ENCODE measurements at places on chromosomes 2 and 18.

GRCh38 chr2:133508546-133509165 lies 59.6 kb downstream of the NCKAP5 start:
- no peak for DNase-seq

DNA sequence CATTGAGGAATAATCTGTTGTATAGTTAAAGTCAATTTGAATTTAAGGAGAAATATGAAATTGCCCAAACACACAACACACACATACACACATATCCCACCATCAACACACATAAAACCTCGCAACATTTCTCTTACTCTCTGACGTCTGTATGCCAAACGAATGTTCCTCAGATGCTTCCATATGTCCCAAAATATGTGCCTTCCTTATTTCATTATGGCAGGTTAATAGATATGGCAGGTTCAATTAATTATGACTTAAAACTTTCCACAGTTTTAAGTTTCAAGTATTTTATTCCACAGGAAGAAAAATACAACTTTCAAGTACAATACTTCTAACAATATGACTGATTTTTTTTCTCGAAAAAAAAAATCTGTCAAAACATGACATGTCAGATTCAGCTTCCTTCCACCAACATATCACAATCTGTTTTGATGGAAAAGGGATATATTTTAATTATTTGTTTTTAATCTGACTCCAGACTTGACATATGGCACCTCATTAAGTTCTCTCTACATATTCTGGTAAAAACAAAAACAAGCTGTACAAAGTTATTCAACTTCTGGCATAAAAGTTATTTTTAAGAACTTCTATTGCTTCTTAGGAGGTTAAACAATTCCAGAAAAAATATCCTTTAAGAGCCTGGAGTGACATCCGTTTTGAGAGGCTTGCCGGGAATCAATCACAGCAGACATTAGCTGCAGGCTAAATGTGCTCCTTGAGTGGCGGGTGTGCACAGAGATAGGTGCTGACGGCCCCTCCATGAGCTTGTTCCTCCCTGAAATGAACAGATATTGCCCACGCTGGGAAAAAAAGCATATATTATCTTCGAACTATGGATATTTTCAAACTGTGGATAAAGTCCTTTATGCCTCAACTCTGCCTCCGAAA lies 812.7 kb downstream of the DCDC2C start:
- no peak for DNase-seq

DNA sequence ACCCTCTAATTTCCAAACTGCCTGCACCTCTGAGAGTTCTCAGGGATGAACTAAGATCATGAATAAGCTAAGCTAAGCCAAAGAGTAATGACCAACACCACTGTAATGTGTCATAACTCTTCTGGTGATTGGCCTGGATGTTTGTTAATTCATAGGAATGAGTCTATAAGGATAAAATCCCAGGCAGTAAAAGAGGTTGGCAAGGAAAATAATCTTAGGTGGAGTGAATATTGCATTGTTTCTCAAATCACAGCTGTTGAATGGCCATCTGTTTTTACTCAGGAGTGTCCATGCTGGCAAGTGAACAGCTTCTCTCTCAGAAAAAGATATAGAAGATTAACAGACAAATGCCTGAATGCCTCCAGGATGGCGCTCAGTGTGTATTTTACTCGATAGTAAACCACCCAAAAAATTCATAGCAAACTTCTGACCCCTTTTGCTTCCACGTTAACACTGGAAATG lies 60.8 kb upstream of the GLS start:
- DNase-seq: peak; percentile 83

- no peak for DNase-seq
These were observed 1136.6 kb upstream of the NXPH2 start for GRCh38 chr2:139916822-139917221.

- DNase-seq: no peak
These were observed 149.3 kb downstream of the CABLES1 start for GRCh38 chr18:23284629-23285028.

GRCh38 chr18:49967171-49967570 lies 153.8 kb upstream of the ACAA2 start:
- DNase-seq: no peak
